Urinary bladder (tissue), 4 donors: ENCODE measurements at places on chromosomes 4 and X. TPM values are rescaled to one million over a fixed set of nuclear protein-coding genes. Genes with fewer than 3 reads are reported as not detected.

DNA sequence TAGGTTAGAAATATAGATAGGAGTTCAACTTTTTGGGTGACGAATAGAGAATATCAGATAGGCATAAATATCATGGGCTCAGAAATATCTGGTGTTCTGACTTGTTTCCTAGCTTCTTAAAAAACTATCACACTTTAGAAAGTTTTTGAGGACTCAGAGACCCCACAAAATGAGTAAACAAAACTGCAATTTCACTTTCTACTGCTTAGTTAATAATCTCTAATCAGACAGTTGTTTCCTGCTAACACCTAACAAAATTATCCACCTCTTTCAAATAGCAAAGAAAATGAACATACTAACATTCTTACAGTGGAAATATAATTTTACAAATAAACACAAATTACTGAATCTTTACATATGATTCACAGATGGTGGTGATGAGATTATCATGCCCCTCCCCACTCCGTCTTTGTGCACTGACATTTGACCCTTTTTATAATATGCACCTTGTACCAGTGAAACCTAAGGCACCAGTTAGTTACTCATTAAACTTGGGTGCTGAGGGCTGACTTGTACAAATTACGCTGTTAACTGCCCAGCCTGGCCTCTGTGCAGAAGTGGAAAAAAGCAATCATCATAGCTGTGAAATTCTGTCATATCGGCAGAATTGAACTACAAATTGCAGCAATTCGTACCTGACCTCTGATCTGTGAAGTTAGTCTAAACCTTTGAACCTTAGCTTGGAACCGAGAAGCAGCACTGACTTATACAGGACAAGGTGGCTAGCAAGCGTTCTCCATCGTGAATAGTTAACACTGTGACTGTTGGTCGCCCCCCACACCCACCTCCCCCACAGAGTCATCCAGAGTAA lies 138.7 kb downstream of the CHRNA9 start:
- no peak for DNase-seq

DNA sequence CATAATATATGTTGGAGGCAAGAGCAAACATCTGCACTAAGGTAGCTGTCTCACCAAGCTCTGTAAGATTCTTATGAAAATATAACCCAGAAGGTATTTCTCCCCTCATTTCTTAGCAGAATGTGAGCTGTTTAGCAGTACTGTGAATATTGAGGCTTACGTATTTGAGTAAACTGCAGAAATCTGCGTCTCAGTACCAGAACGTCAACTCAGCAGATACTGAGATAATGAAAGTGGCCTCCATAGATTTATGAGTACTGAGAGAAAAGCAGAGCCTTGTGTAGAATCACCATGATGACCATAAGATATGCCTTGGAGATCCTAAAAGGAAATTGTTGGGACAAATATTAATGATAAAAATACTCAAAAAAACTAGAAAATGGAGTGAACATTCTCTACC lies 296.7 kb upstream of the TECRL start:
- DNase-seq: no peak

DNA sequence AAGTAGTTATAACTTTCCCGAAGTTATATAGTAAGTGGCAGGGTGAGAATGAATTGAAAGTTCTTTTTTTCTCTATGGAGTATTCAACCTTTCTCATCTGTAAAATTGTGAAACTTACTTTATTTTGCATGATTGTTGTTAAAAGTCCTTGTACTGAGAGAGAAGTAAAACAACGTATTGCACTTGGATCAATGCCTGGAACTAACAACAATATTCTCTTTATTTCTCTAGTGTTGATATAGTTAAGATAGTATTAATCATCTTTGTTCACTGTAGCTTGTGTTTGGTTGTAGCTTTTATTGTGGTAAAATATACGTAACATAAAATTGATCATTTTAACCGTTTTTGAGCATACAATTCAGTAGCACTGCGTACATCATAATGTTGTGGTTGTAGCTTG lies 48.7 kb downstream of the STIM2 start:
- DNase-seq: no peak

Gene NPY1R
- polyA plus RNA-seq: 1.1 TPM

DNA sequence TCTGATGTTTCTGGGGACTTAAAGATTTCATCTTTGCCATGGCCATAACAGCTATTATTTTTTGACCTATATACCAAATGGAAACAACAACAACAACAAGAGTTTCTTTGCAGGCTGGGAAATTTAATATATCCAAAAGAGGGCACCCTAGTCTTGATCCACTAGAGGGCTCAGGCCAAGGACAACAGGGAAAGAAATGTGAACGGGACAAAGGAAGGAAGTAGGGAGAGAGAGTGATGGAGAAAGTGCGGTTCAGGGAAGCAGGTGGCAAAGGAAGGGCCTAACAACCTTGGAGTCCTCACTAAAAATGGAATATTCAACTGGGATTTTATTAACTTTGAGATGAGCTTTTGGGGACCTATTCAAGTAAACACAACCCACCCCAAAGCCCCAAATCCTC lies 67.8 kb upstream of the SCML1 start:
- no peak for DNase-seq
